Pancreas (tissue), 10 donors: ENCODE measurements at places on chromosomes 6 and 20. TPM values are rescaled to one million over a fixed set of nuclear protein-coding genes. Genes with fewer than 3 reads are reported as not detected.

The CASS4 gene
- 0.09 TPM for total RNA-seq

The ARG1 gene
- 0.85 TPM for total RNA-seq

DNA sequence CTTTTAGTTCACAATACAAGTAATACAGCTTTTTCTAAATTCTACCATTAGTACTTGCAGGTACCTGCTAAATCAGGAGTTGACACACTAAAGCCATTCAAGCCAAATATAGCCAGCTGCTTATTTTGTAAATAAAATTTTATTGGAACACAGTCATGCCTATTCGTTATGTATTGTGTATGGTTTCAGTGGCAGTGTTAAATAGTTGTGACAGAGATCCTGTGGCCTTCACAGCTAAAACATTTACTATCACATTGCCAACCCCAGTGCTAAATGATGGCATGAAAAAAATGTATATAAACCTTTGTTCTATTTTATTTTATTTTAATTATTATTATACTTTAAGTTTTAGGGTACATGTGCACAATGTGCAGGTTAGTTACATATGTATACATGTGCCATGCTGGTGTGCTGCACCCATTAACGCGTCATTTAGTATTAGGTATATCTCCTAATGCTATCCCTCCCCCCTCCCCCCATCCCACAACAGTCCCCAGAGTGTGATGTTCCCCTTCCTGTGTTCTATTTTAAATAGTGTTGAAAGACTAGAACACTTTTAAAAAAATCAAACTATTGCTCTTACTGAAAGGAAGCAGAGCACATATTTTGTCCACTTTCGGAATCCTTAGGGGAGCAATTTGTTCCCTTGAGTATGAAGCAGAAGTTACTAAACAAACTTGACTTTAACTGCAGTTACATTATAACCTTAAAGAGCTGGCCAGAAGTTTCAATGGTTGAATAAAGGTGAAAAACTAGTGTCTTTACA, 115.7 kb downstream of the PRIM2 start:
- H3K27ac ChIP-seq, result no peak overlapping the region
- no peaks in the 10 kb centered on the region for H3K27me3 ChIP-seq
- H3K4me1 ChIP-seq, result peaks cover 5% of the 10 kb centered on the region
- no peak for DNase-seq

GRCh38 chr20:61349447-61350165, 97.5 kb downstream of the CDH4 start:
- no peaks in the 10 kb centered on the region for H3K4me1 ChIP-seq
- no peak for DNase-seq
- no peak overlapping the region for H3K4me3 ChIP-seq
- H3K27me3 ChIP-seq, result no peaks in the 10 kb centered on the region
- no peak overlapping the region for H3K27ac ChIP-seq
- no peaks in the 10 kb centered on the region for H3K36me3 ChIP-seq

GRCh38 chr6:16324606-16325225, 86.3 kb downstream of the GMPR start:
- peaks cover 14% of the 10 kb centered on the region for H3K4me1 ChIP-seq
- H3K27me3 ChIP-seq, result no peaks in the 10 kb centered on the region
- H3K4me3 ChIP-seq, result no peak overlapping the region
- no peak for DNase-seq
